ENCODE measurements at places on chromosomes 7 and 10.

DNA sequence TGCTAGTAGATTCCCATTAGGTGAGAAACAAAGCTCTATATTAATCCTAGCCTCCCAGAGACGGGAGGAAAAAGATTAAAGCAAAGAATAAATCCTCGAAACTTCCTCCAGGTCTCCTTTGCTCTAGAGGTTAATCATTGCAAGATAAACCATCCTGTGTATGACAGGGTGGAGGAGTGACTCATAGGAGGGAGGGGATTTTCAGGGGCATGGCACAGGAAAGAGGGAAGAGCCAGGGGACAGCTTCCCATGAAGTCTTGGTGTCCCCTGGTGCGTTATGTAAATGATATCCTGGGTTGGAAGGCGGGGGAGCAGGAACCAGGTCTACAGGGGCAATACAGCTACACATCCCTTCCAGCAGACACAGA, 780 bp downstream of the CYP3A5 start:
- DNase-seq = no peak

- DNase-seq = no peak
Observed at GRCh38 chr7:74284781-74285259, 4.4 kb upstream of the CLIP2 start.

- peak; percentile 91 for DNase-seq
Observed at GRCh38 chr7:38178004-38178694, at the start of gene STARD3NL. Gene STARD3NL, plus strand, starts transcription at chr7:38178245. Its CDS starts 29,260 bp downstream, at chr7:38207505.

DNA sequence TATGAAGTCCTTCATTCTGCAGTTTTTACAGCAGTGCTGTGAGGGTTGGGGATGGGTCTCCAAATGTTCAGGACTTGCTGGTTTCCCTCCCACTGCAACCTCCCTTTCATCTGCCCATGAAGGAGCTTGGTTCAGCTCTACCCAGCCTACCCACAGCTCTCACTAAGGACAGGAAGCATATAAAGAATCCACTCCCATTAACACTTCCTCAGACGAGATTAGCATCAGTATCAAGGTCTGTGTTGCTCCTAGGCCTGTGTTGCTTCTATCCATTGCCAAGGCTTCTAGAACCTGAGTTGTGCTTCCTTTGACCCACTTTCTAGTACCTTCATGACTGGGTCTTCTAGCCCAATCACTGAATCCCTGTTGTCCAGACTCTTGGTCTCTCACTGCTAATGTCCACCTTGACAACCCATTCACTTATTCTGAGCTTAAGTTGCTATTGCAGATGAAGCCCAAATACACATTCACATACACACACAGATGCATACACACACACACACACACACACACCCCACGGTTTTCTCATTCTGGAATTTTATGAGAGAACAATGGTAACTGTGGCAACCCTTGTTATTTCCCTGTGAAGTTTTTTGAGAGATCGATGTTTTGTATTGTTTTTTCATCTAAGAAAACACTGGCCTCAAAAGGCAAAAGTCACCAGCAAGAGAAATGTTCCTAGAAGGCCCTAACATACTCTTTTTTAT, 248.1 kb downstream of the MTERF1 start:
- no peak for DNase-seq

DNA sequence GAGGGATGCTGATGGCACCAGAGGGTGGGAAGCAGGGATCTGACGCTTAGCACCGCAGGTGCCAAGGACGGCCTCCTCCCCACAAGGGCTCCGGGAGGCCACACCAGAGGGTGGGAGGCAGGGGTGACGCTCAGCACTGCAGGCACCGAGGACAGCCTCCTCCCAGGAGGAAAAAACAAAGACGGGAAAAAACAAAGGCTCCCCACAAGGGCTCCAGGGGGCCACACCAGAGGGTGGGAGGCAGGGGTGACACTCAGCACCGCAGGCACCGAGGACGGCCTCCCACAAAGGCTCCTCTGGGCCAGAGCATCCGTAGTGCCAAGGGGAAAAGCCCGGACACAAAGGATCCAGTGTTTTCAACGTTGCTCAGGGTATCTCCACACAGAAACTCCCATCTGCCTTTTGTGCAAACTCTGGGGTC, 25.6 kb downstream of the DIP2C start:
- DNase-seq = no peak

DNA sequence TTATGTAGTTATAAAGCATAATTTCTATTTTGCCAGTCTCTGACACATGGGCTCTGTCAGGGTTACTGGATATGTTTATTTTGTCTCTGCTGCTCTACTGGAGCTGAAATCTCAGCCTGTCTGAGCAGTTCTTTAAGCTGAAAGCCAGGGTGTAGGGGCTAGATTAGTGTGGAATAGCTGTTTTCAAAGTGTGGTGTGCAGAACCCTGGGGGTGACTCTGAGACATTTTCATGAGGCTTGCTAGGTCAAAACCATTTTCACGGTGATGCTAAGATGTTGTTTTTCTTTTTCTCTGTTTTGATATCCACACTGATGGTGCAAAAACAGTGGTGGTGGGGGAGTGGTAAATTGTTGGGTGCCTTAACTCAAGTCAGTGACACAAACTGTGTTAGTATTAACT, 45.5 kb downstream of the CREM start:
- DNase-seq = no peak

DNA sequence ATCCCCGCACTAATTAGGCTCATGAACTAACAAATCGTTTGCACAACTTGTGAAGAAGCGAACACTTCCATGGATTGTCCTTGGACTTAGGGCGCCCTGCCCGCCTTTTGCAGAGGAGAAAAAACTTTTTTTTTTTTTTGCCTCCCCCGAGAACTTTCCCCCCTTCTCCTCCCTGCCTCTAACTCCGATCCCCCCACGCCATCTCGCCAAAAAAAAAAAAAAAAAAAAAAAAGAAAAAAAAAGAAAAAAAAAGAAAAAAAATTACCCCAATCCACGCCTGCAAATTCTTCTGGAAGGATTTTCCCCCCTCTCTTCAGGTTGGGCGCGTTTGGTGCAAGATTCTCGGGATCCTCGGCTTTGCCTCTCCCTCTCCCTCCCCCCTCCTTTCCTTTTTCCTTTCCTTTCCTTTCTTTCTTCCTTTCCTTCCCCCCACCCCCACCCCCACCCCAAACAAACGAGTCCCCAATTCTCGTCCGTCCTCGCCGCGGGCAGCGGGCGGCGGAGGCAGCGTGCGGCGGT, at the start of gene EMX2:
TSS of gene EMX2 (plus strand) at position 41 of the 519 bp plus-strand sequence. CDS start 522 bp downstream, outside the sequence.
- DNase-seq = no peak

DNA sequence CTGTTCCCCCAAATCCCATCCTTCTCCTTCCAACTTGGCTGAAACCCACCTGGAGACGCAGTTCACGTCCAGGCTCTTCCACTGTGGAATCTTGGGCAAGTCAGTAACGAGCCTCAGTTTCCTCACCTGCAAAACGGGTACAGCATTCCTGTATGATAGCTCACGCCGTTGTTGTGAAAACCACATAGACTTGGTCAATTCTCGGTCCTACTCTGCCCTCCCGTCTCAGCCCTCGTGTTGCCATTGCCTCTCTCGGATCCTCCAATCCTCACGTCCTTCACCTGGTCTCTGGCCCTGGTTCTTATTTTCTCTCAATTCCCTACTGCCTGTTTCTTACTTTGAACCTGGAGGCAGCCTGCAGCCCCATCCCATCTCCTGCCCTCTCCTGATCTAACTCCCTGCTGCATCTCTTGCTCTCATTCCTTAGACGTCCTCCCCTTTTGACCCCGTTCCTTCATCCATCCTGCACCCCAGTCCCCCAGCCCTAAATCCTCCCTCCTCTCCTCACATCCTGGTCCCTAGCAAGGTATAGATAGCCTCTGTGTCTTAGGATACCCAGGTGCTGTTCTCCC, 2.0 kb upstream of the MUC12 start:
- no peak for DNase-seq

- DNase-seq = no peak
Observed at GRCh38 chr10:69500864-69501468, 49.7 kb downstream of the TSPAN15 start.

DNA sequence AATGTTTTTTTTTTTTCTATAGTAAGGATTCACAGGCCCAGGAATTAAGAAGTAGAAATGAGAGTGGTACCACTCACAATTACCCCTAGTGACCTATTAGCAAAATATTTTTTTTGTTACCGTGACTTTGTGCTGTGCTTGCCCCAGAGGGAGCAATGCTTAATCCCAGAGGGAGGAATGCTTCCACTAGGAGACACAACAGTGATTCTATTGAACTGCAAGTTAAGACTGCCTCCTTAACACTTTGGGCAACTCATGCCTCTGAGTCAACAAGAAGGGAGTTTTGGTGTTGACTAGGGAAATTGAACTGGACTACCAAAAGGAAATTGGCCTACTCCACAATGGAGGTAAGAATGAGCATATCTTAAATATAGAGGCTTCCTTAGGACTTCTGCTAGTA, 17.2 kb upstream of the MEOX2 start:
- DNase-seq = no peak

DNA sequence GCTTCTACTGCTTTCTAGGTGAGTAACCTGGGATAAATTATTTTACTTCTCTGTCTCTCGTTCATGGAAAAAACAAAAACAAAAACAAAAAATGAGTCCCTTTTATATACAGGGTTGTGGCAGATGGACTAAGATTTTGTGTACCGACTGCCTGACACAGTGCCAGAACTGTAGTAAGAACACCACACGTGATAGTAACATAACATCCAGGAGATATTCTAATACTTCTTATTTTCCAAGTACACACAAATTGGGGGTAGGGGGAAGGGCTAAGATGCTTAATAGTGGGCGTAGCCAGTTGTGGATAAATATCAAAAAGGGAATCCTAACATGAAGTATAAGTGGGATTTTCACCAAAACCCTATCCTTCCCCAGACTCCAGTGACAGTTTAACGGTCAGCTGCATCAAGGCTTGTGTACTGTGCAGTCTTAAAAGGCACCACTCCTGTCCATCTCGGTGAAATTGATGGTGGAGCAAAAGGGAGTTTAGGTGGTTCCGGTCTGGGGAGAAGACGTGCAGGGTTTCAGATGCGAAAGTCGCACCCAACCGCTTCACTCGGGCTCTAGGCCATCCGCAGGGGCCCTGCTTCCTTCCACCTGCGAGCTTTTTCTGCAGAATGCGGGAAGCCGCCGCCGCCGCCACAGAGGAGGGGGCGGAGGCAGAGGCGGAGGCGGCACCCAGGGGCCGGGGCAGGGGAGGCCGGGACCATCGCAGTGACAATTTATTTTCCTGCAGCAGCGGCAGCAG, at the start of gene STAMBPL1:
TSS of gene STAMBPL1 (plus strand) at position 712 of the 748 bp plus-strand sequence. CDS start 21,464 bp downstream, outside the sequence.
- no peak for DNase-seq

All from stimulated activated CD4-positive, alpha-beta T cell treated with anti-CD3 and anti-CD28 coated beads, Interleukin-2, amount 100 ng/mL, for 24 hours (primary cell).